ENCODE measurements at places on chromosomes 2 and 18.

DNA sequence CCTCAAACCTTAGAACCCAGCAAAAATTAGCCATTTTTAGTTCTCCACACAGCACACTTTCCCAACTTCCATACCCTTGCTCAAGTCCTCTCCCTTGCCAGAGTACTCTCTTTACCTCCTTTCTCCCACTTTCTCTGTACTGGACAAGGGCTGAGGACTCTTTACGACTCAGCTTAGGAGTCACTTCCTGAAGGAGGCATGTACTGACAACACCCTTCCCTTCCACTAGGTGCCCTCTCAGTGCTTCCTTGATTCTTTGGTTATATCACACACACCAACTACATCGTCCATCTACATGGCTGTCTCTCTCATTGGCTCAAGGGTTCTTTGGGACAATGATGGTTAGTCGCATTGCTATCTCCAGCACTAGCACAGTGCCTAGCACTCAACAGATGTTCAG lies 5.2 kb upstream of the C18orf63 start:
- DNase-seq: no peak

GRCh38 chr2:127392828-127393578 lies 5.2 kb upstream of the MAP3K2 start:
- no peak for DNase-seq

GRCh38 chr2:212141499-212141898 lies 397.1 kb downstream of the ERBB4 start:
- no peak for DNase-seq

DNA sequence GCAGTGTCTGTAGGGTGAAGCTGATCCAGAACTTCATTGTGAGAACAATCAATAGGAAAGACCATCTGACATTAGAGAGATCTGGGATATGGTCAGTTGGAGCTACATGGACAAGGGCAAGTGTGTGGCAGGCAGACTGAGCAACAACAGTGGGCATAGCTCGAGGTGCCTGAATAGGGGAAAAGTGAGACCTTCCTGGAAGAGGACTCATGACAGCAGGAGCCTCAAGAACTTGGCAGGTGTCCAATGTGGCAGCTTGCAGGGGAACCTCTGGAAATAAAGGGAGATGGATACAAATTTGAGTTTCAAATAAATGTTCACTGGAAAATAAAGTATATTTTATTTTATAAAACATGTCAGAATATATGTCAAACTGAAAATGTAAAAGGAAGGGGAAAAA lies 117.9 kb downstream of the TANC1 start:
- DNase-seq: no peak

- DNase-seq: no peak
These were observed 293.6 kb downstream of the FSIP2 start for GRCh38 chr2:186032102-186032738.

DNA sequence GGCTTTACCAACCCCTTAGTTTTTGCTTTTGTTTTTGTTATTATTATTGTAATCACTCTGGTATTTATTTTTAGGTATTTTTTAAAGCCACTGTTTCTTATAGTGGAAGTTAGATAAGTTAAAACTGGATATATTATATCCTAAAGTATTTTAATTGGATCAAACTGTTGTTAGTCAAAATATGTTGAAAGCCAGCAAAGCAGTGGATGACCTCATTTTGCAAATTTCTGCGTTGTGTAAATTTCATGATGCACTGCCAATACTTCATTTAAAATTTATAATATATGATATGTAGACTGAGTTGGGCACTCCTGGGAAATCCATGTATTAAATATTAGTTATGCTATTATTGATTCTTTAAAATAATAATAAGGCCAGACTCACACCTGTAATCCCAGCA lies 661.7 kb upstream of the NRXN1 start:
- no peak for DNase-seq

DNA sequence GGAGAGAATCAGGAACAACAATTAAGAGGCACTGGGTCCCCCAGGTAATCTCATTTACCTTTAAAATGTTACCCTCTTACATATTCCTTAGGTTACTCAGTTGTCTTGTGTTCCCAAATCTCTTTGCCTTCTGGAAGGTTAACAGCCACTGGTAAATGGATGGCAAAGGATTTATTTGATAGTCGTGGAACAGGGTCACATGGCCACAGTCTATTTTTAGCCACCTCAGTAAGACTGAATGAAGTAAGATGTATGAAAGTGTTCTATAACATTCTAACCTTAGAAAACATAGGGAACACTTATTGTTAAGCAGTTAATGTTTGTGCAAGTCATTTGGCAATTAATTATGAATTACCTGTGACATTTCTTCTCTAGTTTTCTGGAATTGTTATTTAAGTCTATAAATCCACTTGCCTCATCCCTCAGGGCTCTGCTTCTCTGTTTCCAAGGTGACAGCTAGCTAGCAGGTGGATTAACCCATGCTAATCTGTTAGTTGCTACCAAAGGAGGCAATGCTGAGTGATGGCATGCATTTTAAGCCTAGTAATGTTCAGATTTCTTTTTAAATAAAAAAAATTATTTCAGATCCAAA lies 211.0 kb downstream of the PIK3C3 start:
- no peak for DNase-seq

DNA sequence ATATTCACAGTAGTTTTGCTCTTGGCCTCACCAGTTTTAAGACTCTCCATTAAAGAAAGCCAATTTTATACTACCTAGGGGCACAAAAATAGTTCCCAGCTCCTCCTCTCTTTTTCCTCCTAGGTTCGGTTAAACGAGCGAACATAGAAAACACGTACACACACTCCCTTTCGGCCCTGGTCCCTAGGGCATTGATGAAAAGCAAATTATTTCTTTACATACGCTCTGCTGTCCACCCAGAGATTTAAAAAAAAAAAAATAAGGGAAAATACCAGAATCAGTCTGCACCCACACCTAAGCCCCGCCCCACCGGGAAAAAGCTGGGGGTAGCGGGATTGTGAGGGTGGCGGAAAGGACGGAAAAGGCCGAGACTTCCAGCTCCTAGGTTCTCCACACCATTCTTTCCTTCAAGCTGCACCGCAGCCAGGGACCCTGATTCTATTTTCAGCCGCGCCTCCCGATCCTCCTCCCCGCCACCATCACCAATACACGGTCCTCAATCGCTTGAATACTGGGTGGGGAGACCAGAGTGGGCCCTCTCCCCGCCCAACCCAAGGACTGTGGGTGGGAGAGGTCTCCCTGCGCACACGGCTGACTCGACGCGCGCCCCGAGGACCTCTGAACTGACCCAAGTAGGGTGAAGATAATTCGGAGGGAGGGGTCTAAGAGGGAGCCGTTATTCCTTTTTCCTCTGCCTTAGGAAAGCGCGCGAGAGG lies 769 bp downstream of the ATF2 start:
- DNase-seq: peak; percentile 41

DNA sequence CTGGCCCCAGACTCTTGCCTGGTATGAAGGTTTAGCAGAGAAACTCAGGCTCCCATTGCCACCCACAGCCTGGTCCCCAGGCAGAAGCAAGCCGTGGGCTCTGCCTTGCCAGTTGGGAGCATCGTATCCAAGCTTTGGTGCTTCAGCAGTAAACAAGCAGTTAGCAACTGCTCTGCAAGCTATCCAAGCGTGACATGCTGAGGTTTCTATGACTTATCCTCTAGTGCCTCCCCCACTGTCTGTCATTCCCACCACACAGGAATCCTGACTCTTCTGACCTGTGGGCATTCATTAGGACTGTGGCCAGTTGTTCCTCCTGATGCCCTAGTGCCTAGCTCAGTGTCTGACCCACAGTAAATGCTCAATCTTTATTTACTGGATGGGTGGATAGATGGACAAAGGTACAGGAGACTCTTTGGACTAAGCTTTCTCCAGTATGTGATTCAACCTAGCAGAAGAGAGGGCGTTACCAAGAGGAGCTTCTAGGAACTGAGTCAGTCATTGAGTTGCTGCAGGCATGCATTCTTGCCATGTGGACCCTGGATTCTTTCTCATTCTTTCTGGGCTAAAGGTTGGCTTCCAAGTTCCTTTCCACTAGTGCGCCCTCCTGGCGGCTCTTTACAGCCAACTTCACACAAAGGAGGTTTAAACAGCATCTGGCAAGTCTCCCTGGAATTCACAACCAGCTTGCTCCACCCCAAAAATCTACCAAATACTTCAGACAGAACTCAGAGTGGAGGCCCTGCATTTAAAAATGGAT lies 40.6 kb upstream of the MRPL19 start:
- DNase-seq: no peak

Measured in stimulated activated naive CD8-positive, alpha-beta T cell treated with anti-CD3 and anti-CD28 coated beads, Interleukin-15, Interleukin-2, amounts not matched to agents 100 U/mL and 50 U/mL, for 24 hours (primary cell).